Activated CD8-positive, alpha-beta memory T cell treated with anti-CD3 and anti-CD28 coated beads, Interleukin-2, amount 50 U/mL, for 4 hours (primary cell): ENCODE measurements at places on chromosomes 6 and 20.

GRCh38 chr20:48375804-48376203 is 452.0 kb downstream of the PREX1 start:
- DNase-seq = no peak

GRCh38 chr6:159203304-159204005 is 34.3 kb downstream of the FNDC1 start:
- DNase-seq = no peak

DNA sequence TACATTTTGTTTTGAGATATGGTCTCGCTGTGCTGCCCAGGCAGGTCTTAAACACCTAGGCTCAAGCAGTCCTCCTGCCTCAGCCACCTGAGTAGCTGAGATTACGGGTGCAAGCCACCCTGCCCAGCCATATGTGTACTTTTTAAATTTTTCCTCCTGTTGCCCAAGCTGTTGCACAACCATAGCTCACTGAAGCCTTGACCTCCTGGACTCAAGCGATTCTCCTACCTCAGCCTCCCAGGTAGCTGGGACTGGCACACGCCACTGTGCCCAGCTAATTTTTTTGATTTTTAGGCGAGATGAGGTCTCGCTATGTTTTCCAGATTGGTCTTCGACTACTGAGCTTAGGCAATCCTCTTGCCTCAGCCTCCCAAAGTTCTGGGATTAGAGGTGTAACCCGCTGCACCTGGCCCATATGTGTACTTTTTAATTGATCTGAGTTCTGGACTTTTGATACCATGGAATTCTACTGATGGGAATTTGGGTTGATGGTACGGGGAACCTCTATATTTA is 44.9 kb downstream of the ITCH start:
- no peak for DNase-seq

GRCh38 chr6:100987556-100987955 is 106.4 kb upstream of the ASCC3 start:
- no peak for DNase-seq

DNA sequence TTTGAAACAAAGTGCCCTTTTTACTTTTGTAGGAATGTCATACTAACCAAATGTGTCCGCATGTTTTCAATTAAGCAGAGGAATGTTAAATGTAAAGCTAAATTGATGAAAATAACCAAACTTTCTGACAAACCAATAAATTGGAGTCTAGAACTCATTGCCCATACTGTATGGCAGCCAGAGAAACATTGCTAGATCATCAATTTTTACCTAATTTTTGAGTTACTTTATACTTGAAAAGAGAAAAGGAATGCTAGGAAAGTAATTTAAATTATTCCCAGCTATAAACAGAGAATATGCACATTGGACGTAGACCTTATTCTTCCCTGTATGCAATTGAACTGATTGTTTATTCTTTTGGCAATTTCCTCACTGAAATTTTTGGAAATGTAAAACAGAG is 44.4 kb downstream of the RPS12 start:
- no peak for DNase-seq

DNA sequence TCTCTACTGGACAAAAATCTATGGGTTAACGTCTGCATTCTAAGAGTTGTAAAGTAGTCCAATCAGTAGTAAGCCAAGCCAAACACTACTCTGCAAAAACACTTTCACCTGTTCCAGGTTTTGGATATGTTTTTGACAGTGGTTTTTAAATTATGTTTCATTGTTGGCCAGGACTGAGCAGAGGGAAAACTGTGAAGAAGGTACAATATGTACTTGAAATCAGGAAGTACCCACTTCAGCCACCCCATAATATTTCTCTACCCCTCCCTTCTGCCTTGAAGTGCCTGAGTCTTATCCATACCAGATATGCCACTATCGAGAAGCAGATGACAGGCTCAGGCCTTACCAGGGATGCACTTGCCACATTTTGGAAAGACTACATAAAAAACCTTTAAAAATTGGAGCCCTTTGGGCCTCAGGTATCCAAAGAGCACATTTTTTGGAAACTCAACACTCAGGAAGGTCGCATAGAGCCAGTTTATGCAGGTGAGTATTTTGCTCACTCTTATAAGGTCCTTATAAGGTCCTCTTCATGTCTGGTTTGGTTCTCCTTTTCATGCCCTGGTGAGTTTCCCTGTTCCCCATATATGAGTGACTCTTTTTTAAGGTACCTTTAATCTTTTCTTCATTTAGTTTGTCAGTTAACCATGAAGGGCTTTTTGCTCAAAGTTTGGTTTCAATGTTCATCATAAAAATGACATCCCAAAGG is 859.3 kb upstream of the FLRT3 start:
- DNase-seq = no peak

DNA sequence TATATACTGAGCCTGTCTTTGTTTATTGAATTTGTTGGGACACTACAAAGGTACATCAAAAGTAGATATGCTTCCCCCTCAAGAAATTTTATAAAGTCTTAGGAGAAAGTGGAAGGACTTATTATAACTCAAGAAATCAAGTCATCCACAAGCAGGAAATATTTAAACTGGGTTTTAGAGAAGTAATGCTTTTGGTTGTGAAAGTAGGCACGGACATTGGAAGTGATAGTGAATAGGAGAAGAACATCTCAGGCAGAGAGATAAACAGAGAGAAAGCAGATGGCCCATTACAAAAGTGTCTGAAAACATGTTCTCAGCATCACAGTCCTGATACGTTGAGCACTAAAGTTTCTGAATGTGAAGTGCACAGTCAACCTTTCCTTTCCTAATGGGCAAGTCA is 415.6 kb upstream of the RNF217 start:
- no peak for DNase-seq

DNA sequence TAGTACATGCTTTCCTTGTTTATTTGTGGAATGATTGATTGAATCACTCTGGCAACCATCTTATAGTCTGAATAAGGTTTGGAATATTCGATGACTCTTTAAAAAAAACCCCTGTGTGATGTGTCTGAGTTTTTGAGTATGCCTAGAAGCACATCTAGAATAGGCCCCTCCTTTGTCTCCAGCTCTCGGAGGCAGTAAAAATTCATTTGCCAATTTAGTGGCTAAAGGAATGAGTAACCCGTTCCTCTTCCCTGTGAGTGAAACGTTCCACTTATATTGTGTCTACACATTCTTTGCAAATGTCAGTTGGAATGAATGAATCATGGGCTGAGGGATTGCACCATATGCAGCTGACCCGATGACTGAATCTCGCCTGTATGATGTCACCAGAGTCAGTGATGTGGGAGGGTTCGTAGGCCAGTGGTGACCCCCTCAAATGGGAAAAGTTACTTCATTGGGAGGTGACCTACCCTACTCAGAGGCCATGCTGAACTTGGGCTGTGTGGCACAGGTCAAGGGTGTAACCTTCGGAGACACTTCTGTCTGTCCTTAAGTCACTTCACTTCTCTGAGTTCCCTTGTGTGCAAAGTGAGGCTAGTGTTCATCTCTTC is 21.6 kb downstream of the MOCS3 start:
- no peak for DNase-seq

GRCh38 chr20:42364446-42364845 is 746.3 kb upstream of the CHD6 start:
- no peak for DNase-seq

DNA sequence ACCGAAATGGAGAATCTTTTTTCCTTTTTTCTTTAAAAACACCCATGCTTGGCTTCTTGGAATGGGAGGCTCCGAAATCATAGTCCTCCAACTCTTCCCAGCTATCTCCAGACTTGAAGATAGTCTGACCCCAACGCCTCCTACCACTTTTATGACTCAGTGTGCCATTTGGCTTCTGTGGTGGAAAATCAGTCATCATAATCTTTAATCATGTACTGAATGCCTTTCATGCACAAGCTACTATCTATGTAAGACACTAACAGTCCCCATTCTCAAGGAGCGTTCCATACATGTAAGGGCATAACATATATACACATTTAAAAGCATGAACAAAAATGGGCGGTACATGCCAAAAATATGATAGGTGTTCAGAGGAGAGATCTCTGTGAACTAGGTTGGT is 44.1 kb downstream of the TMEM14B start:
- DNase-seq = no peak

GRCh38 chr6:15961635-15962448 is 167.0 kb upstream of the MYLIP start:
- no peak for DNase-seq

GRCh38 chr6:26306232-26306631 is 58.8 kb upstream of the BTN3A2 start:
- DNase-seq = no peak

DNA sequence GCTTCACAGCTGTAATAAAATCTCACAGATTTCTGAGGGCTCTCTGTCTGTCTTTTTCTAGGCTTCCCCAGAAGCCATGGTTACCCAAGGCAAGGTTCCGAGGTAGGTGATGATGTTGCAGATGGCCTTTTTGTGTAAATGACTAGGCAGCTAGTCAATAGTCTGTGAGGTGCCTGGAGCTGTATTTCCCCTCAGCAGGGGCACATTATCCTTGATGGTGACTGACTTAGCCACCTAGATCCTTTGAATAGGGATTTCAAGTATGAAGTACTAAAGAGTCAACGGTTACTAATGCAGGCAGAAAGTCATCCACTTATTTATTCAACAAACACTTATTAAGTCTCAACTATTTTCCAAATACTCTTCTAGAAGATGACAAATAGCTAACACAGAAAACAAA is 49.3 kb upstream of the L3MBTL3 start:
- DNase-seq = no peak

DNA sequence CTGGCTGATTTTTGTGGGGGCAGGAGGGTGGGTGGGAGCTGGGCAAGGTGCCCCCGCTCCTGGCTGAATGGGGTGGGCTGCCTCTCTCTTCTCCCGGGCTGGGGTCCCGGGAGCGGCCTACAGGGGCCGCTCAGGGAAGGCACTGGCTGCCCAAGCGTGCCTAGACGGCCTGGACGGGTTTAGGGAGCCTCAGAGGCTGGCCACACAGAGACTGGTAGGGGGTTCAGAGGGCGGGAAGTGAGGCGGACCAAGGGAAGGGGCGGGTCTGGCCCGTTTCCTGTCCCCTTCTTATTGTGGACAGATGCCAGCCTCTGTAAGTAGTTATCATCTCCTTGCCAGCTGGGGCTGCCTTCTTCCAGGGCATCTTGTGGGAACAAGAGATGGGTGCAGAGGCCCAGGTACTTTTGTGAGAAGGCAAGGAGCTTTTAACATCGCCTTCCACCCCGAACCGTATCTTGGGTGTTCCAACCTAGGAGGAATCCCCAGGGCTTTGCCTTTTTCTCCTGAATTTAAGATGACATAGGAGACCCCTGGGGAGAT is 437 bp downstream of the CD40 start:
- no peak for DNase-seq

- DNase-seq = no peak
Observed at GRCh38 chr6:143752459-143752858, 74.7 kb downstream of the PHACTR2 start.

DNA sequence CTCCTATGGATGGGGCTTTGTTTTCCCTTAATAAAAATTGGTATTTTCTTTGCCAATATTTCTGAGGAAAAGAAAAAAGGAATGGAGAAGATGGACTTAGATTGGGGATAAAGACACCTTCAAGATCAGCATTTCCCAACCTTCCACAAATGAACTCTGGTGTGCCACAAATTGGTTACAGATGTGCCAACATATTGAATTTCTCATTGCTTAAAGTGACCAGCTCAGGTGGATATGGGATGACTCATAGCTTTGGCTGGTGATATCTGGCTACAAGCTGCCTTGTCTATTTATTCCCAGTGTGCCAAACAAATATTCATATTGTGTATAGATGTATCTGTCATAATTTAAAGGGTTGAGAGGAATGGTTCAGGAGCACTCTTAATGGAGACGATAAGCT is 32.5 kb downstream of the THEMIS start:
- DNase-seq = no peak

- DNase-seq = no peak
Observed at GRCh38 chr6:132414761-132415160, 13.5 kb upstream of the MOXD1 start.

DNA sequence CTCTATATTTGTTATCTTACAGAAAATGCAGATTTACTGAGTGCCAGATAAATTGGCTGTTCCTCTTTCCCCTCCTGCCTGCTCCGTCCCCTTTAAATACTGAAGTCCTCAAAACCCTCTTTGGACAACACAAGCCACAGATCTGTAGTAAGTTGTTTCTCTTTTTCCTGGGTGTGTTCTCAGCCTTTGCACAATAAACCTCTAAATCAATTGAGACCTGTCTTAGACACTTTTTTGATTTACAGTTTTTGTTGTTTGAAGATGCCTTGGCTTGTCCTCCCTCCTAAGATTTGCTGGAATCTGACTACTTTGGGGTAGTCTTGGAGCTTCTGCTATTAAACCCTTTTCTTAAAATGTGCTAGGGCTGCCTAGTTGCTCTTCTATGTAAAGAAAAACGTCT is 60.9 kb upstream of the EIF2S2 start:
- no peak for DNase-seq

- no peak for DNase-seq
Observed at GRCh38 chr20:44208770-44209169, 1.8 kb downstream of the OSER1 start.

DNA sequence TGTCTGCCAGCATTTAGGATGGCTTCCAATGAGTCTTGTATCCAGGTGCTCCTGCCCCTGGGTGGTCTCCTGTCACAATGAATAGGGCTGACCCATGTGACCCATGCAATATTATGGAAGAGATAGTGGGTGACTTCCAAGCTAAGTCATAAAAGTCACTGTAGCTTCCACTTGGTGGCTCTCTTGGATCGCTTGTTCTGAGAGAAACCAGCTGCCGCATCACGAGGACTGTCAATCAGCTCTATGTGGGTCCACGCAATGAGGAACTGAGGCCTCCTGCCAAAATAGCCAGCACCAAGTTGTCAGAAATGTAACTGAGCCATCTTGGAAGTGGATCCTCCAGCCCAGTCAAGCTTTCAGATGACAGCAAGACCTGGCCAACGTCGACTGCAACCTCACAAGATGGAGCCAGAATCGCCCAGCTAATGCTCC is 14.9 kb upstream of the MATN4 start:
- no peak for DNase-seq

GRCh38 chr6:132070356-132070755 is 119.2 kb upstream of the CCN2 start:
- no peak for DNase-seq

- no peak for DNase-seq
Observed at GRCh38 chr6:98843271-98844243, 9.2 kb downstream of the POU3F2 start.

DNA sequence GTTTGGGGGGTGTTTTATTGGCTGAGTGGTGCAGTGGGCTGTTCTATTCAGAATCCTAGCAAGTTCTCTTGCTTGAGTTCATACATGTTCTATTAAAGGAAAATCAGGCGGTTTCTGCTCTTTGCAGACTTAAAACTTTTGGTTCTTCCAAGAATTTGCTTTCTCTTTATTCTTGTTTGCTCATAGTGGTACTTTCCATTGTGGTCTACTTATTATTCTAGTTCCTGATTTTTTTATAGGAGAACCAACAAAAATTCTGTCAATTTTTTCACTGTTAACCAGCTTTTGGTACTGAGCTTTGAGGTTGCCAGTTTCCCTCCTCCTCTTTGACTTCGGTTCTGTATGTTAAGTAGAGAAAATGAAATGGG is 6.7 kb downstream of the AFDN start:
- DNase-seq = no peak

DNA sequence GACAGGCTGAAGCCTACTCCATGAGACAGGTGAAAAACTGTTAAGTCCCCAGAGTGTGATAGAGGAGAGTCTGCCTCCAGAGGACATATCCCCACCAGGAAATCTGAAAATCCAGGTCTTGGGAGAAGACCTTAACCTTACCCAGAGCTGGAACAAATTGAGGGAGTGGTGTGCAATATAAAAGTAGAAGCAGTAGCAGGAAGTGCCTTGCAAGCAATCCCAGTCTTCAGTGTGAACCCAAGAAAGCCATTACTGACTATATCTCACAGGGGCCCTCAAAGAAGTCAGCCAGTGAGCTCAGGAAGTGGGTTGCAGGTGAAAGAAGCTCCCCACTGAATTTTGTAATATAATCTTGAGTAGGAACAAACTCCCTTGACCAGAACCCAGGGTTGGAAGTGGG is 41.9 kb upstream of the PKIB start:
- no peak for DNase-seq
